CD4-positive, alpha-beta T cell treated with Interleukin-17A for 4 hours (primary cell): ENCODE measurements at places on chromosomes 16 and 17.

DNA sequence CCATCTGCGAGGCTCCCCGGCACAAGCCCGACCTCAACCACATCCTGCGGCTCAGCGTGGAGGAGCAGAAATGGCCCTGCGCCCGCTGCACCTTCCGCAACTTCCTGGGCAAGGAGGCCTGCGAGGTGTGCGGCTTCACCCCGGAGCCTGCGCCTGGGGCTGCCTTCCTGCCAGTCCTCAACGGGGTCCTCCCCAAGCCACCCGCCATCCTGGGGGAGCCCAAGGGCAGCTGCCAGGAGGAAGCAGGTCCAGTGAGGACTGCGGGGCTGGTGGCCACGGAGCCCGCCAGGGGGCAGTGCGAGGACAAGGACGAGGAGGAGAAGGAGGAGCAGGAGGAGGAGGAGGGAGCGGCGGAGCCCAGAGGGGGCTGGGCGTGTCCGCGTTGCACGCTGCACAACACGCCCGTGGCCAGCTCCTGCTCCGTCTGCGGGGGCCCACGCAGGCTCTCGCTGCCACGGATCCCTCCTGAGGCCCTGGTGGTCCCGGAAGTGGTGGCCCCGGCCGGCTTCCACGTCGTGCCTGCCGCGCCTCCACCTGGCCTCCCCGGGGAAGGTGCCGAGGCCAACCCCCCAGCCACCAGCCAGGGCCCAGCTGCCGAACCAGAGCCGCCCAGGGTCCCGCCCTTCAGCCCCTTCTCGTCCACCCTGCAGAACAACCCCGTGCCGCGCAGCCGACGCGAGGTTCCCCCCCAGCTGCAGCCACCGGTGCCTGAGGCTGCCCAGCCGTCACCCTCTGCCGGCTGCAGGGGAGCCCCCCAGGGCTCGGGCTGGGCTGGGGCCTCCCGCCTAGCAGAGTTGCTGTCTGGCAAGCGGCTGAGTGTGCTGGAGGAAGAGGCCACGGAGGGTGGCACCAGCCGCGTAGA is 13.1 kb upstream of the PRR35 start:
- peak; percentile 66 for DNase-seq

DNA sequence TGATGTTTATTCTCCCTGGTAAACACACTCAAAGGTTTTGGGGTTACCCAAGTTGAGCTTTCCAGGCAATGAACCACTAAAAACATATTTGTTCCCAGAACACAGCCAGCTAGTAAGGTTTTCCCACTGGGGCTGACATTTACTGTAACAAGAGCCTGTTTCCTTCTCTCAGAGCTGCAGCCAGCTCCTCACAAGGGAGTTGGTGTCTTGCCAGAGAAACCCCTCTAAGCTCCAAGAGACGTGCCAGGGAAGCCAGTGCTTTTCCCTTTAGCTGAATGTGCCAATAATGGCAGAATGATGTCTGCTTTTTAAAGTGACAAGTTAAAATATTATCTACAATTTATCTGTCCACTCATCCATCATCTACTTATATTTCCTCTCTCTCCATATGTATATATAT is 170.8 kb upstream of the RBFOX1 start:
- DNase-seq: no peak

GRCh38 chr16:9047689-9048301 is 43.6 kb upstream of the HAPSTR1 start:
- DNase-seq: peak; percentile 42

- DNase-seq: no peak
These were observed 124.6 kb upstream of the HAS3 start for GRCh38 chr16:68980695-68981315.

DNA sequence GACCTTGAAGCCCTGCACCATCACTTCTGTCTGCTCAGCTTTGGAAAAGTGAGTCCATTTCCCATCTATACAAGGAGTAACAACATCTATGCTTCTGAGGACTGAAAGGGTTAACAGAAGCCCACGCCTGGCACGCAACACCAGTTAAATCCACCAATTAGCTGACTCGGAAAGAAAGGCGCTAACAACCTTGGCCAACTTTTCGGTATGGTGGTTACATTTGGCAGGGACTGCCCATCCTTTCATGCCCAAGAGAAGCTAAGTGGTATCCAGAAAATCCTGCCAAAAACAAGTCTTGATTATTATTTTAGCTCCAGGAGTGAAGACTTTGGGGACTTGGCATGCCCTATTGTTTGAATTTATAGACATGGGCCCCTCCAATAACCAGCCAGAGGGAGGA is 202.3 kb upstream of the RPL38 start:
- no peak for DNase-seq

DNA sequence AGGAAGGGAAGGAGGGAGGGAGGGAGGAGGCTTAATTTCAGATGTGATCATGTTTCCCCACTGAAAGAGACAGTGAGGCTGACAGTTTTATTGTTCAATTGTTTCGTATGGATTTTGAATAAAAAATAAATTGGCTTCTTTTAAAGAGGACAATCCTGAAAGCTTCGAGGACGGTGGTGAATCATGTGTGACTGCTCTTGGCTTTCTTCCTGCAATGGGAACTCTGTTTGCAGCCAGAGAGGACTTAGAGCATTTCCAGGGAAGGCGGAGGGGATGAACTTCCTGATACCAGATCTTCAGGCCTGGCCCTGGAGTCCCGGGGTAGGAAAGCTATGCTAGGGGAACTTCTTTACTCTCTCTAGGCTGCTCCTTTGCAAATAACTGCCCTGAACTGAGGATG is 72.8 kb upstream of the C16orf82 start:
- DNase-seq: no peak

GRCh38 chr17:10266296-10266876 is 68.0 kb upstream of the GAS7 start:
- DNase-seq: no peak

DNA sequence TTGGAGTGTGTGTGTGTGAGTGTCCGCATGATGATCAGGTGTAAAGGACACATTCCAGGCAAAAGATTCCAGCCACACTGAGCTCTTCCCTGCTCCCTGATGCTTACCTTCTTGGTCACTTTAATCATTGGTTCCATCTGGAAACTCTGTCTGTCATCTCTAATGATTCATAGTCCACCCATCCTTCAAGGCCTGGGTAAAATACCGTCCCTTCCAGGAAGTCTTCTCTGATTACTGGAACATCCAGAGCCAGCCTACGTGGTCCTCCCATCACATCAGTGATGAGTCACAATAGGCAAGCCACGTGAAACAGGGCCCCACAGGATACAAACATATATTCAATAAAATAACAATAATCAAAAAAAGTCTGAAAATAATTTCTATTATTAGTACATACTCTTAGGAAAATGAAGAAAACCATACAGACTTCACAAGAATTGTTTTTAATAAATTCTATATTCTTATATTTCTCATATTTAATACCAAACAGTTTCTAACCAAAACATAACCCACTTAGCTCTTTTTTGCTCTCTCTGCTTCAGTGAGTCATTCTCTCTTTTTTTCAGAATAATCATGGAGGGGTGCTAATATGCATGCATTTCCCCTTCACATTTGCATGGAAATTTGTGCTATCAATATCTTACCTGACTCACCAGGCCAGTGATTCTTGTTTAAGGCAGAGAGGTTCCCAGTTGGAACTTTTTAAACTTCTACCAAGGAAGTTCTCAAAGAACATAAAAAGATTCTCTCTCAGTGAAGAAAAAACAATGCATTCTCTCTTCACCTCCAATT is 263.2 kb downstream of the TOX3 start:
- DNase-seq: no peak

DNA sequence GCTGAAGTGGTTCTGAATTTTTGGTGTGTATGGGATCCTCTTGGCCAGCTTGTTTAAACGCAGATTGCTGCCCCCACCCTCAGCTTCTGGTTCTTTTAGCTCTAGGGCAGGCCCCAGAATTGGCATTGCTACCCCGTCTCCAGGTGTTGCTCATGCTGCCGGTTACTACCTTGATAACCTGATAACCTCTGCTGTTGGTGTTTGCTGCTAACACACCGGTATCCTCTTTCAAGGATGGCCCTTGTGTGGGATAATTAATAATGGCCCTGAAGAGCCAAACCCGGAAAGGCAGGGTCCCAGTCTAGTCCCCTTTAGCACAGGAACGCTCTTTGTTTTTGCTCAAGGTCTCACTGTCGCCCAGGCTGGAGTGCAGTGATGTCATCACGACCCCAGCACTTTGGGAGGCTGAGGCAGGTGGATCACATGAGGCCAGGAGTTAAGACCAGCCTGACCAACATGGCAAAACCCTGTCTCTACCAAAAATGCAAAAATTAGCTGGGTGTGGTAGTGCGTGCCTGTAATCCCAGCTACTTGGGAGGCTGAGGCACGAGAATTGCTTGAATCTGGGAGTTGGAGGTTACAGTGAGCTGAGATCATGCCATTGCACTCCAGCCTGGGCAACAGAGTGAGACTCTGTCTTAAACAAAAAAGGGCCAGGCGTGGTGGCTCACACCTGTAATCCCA is 1.3 kb upstream of the ST3GAL2 start:
- DNase-seq: no peak

GRCh38 chr16:83348991-83349390 is 458.8 kb upstream of the HSBP1 start:
- no peak for DNase-seq

DNA sequence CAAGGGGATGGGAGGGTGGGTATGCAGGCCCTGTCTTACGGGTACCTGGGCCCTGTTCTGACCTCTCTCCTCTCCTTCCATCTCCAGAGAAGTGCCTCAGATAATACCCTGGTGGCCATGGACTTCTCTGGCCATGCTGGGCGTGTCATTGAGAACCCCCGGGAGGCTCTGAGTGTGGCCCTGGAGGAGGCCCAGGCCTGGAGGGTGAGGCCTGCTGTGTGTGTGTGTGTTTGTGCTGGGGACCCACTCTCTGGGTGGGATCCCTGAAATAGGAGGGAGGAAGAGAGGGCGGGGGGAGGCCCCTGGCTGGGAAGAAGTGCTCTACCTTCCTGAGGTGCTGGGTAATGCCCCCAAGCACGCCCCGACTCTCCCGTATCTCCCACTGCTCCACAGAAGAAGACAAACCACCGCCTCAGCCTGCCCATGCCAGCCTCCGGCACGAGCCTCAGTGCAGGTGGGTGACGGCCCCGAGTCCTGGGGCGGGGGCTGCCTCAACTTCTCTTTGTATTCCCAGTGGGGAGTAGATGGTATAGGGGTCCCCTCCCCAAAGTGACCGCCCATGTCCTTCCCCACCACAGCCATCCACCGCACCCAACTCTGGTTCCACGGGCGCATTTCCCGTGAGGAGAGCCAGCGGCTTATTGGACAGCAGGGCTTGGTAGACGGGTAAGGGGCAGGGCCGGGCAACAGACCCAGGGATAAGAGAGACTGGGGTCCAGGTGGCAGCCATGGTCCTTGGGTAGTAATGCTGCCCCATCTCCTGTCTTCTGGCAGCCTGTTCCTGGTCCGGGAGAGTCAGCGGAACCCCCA is 7.8 kb downstream of the GRB7 start:
- DNase-seq: no peak

DNA sequence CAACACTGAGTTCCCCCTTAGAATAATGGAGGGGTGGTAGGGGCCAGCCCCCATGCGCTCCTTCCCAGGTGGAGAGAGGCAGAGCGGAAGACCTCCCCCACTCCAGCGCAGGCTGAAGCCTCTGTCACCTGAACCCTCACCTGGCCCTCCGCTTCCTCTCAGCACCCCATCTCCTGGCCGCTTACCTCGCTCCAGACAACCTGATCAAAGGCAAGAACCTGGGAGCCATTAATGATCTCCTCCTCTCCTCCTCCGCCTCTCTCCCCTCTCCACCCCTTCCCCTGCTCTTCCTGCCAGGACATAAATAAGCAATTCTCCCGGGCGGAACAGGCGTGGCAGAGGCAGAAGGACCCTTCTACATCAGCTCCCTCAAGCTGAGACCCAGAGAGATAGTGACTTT is 110.2 kb upstream of the LHX1 start:
- no peak for DNase-seq

- no peak for DNase-seq
These were observed 693.3 kb downstream of the CDH11 start for GRCh38 chr16:64428463-64429113.
